Fibroblast of skin of left quadriceps (primary cell): ENCODE measurements at places on chromosomes 4 and X.

DNA sequence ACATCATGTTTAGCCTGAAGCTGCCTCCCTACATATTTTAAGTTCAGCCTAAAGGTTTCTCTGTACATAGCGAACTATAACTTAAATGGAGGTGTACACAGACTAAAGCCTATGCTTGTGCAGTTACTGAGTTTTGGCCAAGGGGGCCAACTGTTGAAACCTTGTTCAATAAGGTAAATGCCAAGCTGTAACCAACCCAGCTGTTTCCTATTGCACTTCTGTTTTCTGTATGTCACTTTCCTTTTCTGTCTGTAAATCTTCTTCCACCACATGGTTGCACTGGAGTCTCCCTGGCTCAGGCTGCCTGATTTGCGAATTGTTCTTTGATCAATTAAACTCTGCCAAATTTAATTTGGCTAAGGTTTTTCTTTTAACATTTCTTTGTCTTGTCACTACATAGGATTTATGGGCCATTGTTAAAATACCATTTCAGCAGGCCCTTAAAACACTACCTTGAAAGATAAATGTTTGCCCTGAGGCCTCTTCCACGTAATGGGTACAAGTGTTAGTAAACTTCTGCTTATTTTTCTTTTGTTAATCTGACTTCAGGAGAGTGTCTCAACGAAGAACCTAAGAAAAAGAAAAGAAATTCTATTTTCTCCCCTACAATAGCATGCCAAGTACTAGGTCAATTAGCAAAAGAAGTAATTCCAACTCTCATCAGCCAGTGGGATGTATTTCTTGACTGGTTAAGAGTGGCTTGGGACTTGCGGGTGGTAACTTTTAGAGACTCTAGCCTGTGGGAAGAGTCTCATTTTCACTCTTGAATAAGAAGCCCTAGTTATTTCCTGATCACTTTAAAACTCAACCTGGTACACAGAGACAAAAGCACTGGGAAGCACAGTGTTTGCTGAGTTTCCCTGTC is 45.7 kb upstream of the PRSS12 start:
- no peak for DNase-seq

GRCh38 chr4:72084587-72085011 is 52.8 kb downstream of the NPFFR2 start:
- DNase-seq, result no peak

- DNase-seq, result no peak
These were observed 386.3 kb downstream of the ARHGAP24 start for GRCh38 chr4:85861064-85861765.

- DNase-seq, result no peak
These were observed 41.2 kb upstream of the ENOX2 start for GRCh38 chrX:130944230-130944629.

- no peak for DNase-seq
These were observed 1056.3 kb upstream of the IGFBP7 start for GRCh38 chr4:58166490-58166889.

- no peak for DNase-seq
These were observed 22.5 kb upstream of the RPA4 start for GRCh38 chrX:96861218-96861617.

DNA sequence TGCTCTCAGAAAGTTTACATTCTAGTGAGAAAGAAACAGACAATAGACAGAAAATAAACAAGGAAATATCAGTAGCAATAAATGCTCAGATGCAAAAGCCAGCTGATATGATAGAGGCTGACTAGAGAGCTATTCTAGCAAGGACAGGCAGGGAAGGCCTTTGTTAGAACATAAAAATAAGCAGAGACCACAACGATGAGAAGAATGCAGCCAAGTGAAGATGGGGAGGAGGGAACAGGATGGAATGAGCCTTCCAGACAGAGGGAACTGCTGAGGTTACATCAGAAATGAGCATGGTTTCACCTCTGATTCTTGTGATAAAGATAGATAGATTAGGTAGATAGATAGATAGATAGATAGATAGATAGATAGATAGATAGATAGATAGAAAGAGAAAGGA is 7.6 kb upstream of the SOWAHB start:
- peak; percentile 81 for DNase-seq

GRCh38 chrX:105823092-105823455 is 735 bp downstream of the NRK start:
- no peak for DNase-seq

GRCh38 chr4:142883040-142883832 is 37.1 kb upstream of the INPP4B start:
- no peak for DNase-seq

GRCh38 chr4:60817609-60818008 is 382.5 kb upstream of the ADGRL3 start:
- no peak for DNase-seq

DNA sequence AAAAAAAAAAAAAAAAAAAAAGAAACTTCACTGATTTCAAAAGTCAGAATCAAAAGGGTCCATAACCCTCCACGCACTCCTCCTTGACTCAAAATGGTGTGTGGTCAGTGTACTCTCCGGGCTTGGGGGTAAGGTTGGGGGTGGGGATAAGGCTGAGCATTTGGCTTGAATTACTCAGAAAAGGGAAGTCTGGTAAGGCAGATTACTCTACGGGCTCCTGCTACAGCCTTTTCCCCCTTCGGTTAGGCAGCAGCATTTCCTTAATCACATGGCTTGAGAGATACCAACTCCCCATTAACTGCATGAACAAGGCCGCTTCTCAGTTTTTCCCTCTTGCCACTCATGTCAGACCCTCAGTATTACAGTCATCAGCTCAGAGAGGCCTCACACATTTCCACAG is 135.4 kb upstream of the DUSP21 start:
- DNase-seq, result no peak

DNA sequence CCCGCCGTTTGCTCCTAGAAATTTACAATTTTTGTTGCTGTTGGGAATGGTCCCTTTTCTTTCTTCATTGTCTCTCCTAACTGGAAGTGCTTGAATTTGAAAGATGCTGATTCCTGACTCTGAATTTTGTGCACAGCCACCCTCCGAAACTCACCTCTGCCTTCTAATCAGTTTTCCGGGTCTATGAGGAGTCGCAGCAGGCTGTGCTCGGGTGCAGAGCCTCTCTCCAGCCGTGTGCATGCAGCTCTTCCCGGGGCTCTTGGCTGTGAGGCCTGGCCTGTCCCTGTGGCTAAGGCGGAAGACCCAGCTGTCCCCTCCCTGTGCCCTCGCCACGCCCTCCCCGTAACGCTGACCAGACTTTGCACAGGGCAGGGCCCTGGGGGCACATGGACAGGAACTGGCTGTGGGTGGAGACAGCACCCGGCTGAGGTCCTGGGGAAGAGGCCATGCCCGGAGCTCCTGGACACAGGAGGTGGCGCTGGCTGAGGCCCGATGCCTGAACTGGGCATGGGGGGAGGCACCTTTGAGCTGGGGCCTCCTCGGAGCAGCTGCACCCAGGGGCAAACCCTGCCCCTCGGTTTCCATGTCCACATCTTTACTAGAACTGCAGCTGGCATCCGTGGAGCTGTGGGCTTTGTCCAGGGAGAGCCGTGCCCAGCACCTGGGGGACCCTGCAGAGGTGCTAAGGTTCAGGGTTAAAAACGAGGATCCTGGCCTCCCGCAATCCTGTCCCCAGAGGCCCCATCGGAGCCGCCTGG is 32.6 kb upstream of the SPON2 start:
- DNase-seq, result no peak

- DNase-seq, result peak; percentile 65
These were observed 266.3 kb downstream of the PDGFC start for GRCh38 chr4:156705311-156705710.

GRCh38 chr4:131426023-131426758 is 1722.9 kb upstream of the PCDH10 start:
- DNase-seq, result no peak

- peak; percentile 48 for DNase-seq
These were observed 27.1 kb upstream of the MAP9 start for GRCh38 chr4:155403886-155404285.

DNA sequence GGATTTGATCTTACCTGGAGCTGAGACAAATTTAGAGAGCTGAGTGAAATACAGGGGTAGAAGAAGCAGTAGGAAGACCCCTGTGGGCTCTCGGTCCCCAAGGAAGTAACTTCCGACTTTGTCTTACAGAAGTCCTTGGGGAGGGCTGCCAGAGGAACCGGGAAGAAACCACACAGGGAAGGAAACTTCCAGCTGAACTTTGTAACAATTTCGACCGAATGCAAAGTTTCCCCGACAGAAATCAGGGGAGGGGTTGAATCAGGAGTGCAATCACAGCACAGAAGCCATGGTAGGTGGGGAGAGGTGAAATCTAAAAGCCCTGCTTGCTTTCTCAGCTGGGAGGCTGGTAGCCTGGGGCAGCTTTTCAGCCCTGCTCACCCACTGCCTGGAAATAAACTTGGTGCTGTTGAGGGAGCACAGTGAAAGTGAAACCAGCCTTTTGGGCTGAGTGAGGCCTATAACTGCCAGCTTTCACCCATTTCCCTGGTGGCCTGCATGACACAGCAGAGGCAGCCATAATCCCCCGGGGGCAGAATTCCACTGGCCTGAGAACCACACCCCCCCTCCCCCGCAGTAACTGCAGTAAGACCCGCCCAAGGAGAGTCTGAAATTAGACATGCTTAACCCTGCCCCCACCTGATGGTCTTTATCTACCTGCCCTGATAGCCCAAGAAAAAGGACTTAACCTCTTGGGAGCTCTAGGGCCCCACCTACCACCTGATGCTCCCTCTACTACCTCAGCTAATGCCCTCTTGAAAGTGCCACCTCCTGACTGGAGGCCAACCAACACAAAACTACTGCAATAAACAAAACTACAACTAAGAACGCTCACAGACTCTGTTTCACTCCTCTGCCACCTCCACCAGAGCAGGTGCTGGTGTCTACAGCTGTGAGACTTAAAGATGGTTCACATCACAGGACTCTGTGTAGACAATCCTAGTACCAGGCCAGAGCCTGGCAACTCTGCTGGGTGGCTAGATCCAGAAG is 248.2 kb downstream of the PARM1 start:
- DNase-seq, result no peak

GRCh38 chrX:70527610-70528345 is 83.1 kb downstream of the DLG3 start:
- no peak for DNase-seq

GRCh38 chr4:155445306-155445705 is 68.5 kb upstream of the MAP9 start:
- DNase-seq, result no peak

GRCh38 chr4:25779021-25779420 is 83.8 kb downstream of the SEL1L3 start:
- DNase-seq, result no peak

DNA sequence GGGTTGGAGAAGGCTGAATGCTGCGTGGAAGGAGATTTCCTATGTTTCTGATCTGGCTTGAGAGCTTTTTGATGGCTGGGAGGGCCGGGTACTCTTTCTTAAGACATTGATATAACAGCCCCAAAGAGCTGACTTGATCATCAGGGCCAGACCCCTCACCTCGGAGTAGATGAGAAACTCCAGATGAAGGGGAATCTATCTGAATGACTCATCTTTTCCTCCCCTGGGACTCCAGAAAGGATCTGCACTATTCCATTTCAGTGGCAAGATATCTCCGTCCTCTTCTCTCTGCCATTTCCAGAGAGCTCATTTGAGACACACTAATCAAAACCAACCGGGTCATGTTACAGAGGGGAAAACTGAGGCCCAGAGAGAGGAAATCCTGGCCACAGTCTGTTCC is 92.9 kb upstream of the MSX1 start:
- DNase-seq, result no peak

DNA sequence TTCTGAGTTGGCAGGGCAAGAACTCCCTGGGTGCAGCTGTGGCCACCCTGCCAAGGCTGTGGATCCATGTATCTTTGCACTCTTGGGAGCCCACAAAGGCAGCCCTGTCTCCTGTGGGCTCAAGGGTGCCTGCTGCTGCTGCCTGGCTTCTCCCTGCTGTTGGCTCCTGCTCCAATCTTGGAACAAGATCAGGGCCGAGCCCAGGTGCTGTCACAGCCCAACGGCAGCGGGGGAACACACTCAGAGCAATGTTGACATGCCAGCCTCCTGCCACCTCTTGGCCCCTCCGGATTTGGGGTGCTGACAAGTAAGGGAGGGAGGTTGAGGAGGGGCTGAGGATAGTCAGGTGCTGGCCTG is 57.9 kb downstream of the COX18 start:
- no peak for DNase-seq

- no peak for DNase-seq
These were observed 11.7 kb downstream of the CFAP97 start for GRCh38 chr4:185192059-185192458.

DNA sequence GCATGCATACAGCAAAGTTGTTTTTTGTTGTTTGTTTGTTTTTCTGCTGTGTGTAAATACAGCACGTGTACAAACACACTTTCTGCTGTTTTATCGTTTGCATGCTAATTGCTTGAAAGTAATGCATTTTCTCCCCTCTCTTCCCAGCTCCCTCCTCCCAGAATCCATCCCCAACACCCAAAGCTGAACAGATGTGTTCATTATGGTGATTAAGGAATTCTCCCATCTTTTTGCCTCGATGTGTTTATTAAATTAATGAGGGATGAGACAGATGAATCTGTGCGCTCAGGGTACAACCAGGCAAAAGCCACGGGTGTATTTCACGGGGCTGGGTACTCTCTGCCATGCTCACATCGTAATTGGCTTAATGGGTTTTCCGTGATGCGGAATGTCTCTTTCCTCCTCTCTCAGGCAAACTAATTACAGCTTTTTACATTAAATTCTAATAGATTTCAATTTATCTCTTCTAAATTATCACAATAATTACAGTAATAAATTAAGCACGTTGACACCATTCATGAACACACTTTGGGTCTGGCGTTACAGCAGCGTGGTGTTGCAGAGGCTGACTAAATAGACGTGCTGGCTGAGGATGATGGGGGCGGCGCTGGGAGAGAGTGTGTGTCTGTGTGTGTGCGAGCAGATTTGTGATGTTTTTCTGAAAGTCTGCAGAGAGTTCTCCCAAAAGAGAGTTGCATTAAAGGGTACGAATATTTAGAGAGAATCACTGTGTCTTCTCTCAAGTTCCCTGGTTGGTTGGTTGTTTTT is 117.7 kb downstream of the CRLF2 start:
- DNase-seq, result no peak

DNA sequence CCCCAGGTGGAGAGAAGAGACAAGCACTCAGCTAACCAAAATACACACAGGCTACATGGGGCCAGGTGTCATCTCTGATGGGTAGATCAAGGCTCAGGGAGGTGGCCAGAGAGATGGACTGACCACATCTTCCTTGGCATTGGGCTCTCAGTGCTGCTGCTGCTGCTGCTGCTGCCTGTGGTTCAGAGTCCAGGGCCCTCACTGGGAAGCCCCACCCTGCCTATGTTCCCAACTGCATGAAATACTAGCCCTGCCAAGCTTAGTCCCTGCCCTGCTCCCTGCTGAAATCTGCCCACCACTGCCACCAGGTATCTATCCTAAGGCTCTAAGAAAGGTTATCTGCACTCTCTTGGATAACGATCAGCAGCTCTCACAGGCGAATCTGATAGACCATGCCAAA is 118.7 kb downstream of the EFHC2 start:
- DNase-seq, result no peak
